Activated CD8-positive, alpha-beta T cell treated with anti-CD3 and anti-CD28 coated beads, Interleukin-2, amount 10 ng/mL, durations not matched to agents 7 days and 5 days (primary cell): ENCODE measurements at places on chromosomes 1 and 21. TPM values are rescaled to one million over a fixed set of nuclear protein-coding genes. Genes with fewer than 3 reads are reported as not detected.

The DCDC2B gene
- total RNA-seq = not detected

The FCER1A gene
- not detected for total RNA-seq

The LCE1F gene
- total RNA-seq = not detected

GRCh38 chr1:82218846-82219245, 418.1 kb downstream of the ADGRL2 start:
- no peak for DNase-seq
- no peaks in the 10 kb centered on the region for H3K36me3 ChIP-seq
- H3K27me3 ChIP-seq = no peaks in the 10 kb centered on the region

DNA sequence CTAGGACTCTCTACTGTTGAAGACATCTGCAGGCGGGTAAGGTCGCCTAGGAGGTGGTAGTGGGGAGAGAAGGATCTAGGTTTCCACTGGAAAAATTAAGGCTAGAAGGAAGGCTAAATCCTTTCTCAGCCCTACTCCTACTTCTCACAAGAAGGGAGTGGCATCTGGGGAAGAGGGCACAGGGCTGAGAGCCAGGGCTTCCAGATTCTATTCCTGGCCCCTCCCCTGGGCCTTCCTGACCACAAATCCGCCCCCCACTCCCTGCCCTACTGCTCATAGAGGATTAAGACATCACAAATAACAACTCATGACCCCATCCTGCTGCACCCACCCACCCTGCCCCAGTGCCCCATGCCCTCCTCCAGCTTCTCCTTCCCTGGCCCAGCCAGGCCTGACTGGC, 2.5 kb downstream of the PHLDA3 start:
- H3K27ac ChIP-seq = no peak overlapping the region
- H3K27me3 ChIP-seq = peaks cover 21% of the 10 kb centered on the region
- peaks cover 13% of the 10 kb centered on the region for H3K36me3 ChIP-seq
- peaks cover 20% of the 10 kb centered on the region for H3K4me1 ChIP-seq

DNA sequence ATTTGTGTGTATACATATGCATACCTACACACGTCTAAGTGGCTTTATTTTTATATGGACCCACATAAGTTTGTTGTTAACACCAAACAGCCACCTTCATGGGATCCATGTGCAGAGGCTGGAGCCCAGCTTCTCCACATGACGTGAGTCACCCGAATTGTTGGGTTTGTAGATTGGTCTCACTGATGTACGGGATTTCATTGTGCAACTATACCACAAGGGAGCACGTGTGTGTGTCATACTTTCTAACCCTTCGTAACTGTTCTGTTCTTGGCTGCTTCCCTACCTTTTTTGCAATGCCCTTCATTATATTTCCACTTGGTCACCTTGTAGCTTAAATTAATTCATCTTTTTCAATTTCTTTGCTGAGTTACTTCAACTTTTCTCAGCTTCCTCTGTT, 21.0 kb downstream of the SPRTN start:
- H3K4me1 ChIP-seq = peaks cover 8% of the 10 kb centered on the region
- peaks cover 31% of the 10 kb centered on the region for H3K36me3 ChIP-seq
- no peaks in the 10 kb centered on the region for H3K27me3 ChIP-seq
- no peak overlapping the region for H3K4me3 ChIP-seq
- no peak overlapping the region for H3K27ac ChIP-seq
- DNase-seq = no peak

DNA sequence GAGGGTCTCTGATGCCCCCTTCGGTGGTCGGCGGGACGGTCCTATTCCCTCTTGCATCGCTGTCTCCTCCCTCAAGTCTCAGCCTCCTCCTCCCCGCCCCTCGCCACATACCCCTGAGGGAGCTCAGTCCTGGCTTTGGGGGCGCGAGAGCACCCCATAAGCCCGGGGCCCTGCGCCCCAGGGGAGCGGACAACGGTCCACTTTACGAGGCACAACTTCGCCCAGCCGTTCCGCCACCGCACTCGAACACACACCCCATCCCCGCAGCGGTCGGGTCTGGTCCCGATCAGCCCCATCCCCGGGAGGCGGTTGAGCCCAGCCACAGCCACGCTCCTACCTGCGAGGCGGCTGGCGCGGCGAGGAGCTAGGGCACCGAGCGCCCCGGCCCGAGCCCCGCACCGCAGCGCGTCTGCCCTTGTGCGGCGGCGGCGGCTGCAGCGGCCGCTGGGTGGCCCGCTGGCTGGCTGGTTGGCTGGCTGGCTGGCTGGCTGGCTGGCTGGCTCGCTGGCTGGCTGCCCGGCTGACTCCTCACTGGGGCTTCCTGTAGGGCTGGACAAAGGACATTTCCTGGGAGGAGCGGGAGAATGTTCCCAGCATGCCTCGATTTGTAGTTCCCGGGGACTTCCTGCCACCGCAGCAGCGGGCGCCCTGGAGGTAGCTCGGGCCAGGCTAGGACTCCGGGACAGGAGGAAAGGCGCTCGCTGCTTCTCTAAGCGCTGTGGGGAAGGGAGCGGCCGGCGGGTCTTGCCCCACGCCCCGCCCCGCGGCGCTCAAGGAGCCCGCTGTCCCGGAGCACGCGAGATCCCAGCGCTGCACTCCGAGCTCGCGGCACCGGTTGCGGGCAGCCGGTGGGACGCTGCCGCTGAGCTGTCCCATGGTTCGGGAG, at the start of gene ZNF697:
ZNF697 (minus strand) TSS at position 533 of the 886 bp plus-strand sequence. CDS start 22,166 bp downstream, outside the sequence.
- H3K27me3 ChIP-seq = peaks cover 76% of the 10 kb centered on the region
- peaks cover 3% of the 10 kb centered on the region for H3K4me1 ChIP-seq
- peak; percentile 37 for DNase-seq
- no peaks in the 10 kb centered on the region for H3K36me3 ChIP-seq

DNA sequence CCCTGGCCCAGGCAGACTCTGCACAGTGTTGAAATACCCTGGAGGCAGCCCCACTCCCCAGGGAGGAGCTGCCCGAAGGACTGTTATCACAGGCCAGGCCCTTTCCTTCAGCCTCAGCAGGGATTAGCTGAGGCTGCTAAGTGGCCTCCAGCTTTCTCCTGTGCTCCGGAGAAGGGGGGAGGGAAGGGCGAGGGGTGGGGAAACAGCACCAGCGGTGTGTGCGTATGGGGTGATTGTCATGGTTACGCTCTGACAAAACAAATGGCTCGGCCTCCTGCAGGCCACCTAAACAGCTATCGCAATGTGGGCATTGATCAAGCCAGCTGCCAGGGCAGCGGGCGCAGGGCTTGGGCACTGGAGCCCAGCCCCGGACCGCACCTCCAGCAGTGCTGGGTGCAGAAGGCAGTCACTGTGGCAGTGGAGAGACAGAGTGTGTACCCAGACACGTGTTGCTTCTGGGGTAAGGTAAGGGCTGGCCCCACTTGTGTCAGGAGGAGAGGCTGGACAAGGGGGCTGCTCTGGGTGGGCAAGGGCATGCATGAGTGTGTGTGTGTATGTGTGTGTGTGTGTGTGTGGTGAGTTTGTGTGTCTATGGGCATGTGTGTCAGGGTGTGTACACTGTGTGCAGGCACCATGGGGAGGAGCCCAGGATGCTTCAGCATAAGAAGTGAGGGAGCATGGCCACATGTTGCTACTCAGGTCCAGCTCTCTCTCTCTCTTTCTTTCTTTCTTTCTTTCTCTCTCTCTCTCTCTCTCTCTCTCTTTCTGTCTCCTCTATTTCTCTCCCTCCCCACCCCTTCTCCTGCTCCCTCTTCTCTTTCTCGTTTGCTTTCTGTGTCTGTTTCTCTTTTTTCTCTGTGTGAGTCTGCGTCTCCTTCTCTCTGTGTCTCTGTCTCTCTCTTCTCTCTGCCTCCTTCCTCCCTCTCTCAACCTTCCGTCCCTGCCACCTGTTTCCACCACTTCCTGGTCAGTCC, at the start of gene VWA5B1:
VWA5B1 (plus strand) TSS at position 252 of the 974 bp plus-strand sequence. CDS start 19,727 bp downstream, outside the sequence.
- peaks cover 12% of the 10 kb centered on the region for H3K4me1 ChIP-seq
- no peak within 1 kb of the TSS for H3K27ac ChIP-seq
- peaks cover 48% of the 10 kb centered on the region for H3K27me3 ChIP-seq
- DNase-seq = no peak

DNA sequence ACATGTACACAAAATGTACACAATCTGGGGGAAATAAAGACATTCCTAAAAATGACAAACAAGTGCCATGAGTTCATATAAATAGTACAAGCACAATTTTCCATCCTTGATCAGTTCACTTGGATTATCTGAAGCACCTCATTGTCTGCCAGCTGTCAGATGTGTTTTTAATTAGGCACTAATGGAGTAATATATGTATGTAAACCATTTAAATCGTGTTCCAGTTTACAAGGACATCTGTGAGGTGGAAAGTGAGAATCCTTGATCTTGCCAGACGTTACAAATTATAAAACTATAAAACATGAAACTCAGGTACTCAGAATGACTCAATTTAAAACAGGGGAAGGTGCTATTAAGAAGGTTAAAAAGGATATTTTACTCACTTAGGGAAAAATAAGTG, 1312.2 kb downstream of the PLA2G4A start:
- DNase-seq = no peak
- no peak overlapping the region for H3K27ac ChIP-seq
- no peaks in the 10 kb centered on the region for H3K4me1 ChIP-seq
- H3K4me3 ChIP-seq = no peak overlapping the region

GRCh38 chr1:147245129-147245528, 2.6 kb downstream of the CHD1L start:
- no peak for DNase-seq
- H3K4me1 ChIP-seq = peaks cover 61% of the 10 kb centered on the region
- peak overlapping the region; percentile 39 for H3K27ac ChIP-seq
